Stimulated activated CD8-positive, alpha-beta memory T cell treated with anti-CD3 and anti-CD28 coated beads, Interleukin-4, amount 100 ng/mL, for 1 hour (primary cell): ENCODE measurements at places on chromosomes 6 and 20.

DNA sequence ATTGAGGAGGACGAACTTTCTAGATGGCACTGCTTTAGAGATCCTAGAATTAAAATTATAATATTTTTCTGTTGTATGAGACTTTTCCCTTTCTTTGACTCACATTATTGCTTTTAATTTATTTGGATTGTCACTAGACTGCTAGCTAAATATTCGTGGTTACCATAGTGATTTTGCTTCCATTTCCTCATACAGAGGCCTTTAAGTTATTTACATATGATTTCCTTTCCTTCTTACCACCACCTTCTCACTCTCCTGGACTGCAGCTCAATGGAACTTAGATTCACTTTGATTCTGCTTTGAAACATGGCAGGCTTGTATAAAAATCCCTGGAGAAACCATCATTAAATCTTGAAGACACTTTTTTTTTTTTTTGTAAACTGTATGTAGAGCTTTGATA lies 222.9 kb downstream of the LAMA2 start:
- DNase-seq: no peak

DNA sequence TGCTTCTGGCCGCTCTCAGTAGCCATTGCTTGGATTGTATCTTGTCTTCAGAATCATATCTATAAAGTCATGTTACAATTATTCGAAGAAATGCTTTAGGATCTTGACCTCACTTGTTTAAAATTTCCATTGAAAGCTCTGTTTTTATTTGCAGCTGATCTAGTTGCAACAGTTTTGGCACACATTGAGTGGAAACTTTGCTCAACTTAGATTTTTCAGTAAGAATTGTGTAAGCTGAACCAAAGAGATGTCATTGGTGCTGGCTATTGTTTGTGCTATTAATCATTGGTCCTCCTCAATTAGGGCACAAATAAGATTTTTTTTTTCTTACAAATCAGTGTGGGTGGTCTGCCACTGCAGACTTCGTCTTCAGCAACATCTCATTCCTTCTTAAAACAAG lies 649.2 kb downstream of the MMUT start:
- no peak for DNase-seq

DNA sequence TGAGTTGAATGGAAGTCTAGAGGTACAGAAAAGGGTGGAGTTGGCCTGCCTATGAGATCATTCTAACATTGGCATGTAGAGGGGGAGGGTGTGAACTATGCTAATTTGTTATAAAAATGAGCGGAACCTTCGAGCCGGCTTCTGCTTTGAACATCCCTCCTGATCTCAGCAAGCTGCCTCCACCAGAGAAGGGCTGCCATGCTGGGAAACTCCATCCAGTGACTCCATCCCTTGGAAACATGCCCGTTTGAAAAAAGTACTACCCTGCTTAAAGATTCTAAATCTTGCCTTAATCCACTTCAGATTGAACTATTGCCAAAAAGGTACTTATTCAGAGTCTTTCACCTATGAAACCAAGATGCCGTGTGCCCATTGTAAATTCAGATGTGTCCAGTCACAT lies 43.6 kb upstream of the TMEM170B start:
- no peak for DNase-seq

GRCh38 chr20:17617868-17618672 lies 48.2 kb downstream of the DSTN start:
- no peak for DNase-seq

GRCh38 chr6:29791162-29791561 lies 36.5 kb upstream of the HLA-G start:
- DNase-seq: no peak

DNA sequence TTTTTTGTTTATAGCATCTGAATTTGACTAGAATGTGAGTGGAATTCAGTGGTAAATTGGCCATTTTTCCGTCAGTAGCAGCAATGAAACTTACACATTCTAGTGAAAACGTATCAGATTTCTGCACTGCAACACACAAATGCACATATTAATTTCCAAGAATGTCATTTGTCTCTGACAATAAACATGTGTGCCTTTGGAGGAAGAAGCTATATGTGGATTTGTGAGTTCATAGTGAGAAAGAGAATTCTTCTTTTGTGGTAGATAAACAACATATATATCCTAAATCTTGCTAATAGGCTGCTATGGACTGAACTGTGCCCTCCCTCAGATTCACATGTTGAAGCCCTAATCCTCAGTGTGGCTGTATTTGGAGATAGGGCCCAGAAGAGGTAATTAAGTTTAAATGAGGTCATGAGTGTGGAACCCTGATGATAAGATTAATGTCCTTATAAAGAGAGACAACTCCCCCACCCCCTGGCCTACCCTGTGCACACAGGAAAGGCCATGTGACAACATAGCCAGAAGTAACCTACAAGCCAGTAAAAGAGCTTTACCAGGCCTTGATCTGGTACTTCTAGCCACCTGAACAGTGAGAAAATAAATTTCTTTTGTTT lies 200.2 kb upstream of the EYA4 start:
- no peak for DNase-seq

DNA sequence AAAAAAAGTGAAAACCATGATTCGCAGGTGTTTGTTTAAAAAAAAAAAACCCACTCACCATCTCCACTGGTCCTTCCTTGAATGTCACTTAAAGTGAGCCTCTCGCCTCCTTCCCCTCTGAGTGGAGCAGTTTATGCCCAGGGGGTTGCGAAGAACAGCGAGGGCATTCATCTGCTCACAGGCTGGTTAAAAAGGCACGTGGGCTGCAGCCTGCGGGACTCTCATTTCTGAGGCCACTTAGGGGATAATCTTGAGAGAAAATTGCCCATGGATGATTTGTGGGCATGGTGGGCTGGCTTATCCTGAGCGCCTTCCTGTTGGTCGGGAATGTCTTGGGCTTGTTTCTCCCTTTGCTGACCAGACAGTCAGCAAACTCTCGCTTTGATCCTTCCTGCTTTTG lies 18.9 kb downstream of the BCAS4 start:
- DNase-seq: no peak

- DNase-seq: no peak
Measured at GRCh38 chr6:106446287-106446885, 85.9 kb downstream of the CRYBG1 start.

DNA sequence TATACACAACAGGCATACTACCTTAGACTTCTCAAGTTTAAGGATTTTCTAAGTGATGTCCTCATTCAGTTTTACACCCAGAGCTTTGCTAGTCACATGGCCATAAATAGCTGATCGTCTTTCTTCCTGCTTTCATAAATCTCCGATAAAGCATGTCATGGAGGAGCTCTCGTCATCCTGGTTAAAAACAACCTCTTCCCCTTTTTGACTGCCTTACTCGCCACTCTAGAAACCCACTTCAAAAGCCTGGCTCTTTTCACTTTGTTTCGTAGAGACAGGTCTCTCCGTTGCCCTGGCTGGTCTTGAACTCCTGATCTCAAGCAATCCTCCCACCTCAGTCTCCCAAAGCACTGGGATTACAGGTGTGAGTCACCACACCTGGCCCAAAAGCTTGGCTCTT lies 67.0 kb upstream of the SMIM29 start:
- no peak for DNase-seq

- DNase-seq: no peak
Measured at GRCh38 chr6:155062866-155063341, 67.8 kb downstream of the TIAM2 start.

GRCh38 chr20:4012589-4012988 lies 2.8 kb downstream of the RNF24 start:
- no peak for DNase-seq

DNA sequence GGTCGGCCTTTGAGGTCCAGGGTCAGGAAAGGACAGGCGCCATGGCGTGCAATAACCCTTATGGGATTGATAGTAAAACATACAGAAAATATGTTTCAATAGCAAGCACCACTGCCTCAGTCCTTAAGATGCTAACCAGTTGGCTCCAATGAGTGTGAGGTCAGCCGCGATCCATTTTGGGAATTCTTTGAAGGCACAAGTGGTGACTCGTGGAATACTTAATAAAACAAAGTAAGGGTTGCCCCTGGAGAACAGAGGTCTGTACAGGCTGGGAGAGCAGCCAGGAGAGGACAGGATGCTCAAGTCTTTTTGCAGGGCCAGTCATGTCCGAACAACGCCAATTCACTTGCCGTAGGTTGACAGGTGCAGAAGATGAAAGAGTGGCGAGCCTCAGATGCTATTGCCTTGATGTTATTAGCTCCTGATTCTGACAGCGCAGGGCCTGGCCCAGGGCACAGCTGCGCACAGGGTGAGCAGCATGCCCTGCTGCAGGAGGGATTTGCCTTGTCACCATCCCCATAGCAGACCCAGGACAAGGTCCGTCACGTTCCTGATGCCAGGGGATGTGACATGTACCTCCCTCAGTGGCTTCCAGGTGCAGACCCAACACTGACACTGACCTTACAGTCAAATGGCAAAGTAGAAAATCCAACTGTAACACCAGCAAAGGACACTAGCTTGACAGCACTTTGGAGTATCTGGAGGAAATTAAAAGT lies 21.8 kb downstream of the SYNDIG1 start:
- no peak for DNase-seq

DNA sequence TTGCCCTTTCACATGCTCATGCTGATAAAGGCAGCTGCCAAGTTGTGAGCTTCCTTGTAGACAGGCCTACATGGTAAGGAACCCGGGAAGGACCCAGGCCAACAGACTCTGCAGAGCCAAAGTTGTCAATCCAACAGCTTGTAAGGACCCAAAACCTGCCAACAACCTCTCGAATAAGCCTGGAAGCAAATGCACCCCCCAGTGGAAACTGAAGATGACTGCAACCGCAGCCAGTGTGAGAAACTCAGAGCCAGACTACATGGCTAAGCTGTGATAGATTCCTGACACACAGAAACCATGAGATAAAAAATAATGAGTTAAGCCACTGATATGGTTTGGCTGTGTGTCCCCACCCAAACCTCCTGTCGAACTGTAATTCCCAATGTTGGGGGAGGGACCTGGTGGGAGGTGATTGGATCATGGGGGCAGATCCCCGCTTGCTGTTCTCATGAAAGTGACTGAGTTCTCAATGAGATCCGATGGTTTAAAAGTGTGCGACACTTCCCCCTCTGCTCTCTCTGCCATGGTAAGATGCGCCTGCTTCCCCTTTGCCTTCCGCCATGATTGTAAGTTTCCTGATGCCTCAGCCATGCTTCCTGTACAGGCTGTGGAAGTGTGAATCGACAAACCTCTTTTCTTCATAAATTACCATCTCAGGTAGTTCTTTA lies 18.8 kb upstream of the CLPSL2 start:
- DNase-seq: no peak

DNA sequence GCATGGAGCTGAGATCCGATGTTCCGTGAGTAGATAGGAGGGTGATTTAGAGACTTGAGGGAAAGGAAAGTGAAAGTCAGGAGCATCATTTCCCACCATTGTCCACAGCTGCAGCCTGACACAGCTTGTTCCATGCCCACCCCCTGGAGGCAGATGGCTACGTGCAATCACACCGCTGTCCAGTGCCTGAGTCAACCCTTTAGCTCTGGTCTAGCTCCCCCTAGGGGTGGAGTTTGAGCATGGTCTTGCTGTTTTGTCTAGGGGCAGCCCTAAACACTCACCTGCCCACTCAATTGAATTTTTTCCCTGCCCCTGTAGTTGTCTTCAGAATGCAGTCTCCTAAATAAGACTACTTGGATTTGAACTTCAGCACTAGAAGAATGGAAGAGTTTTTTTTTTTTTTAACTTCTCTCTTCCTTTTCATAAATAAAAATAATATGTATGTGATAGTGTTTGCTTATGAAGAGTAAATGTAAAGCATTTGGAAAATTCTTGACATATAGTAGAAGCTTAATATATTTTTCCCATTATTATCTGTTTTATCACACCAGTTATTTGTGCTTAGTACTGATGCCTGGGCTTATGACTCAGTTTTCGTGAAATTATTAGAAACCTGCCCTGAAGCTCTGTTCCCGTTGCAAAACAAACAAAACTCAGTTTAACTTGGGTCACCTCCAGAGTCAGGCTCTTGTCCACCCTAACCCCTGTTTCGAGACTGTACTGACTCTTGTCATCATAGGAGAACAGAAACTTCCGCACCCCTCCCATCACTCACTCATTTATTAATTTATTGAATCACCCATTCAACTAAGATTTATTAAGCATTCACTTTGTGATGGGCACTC lies 814.8 kb downstream of the MAFB start:
- DNase-seq: no peak

- no peak for DNase-seq
Measured at GRCh38 chr6:13395272-13396237, 67.2 kb upstream of the TBC1D7 start.

DNA sequence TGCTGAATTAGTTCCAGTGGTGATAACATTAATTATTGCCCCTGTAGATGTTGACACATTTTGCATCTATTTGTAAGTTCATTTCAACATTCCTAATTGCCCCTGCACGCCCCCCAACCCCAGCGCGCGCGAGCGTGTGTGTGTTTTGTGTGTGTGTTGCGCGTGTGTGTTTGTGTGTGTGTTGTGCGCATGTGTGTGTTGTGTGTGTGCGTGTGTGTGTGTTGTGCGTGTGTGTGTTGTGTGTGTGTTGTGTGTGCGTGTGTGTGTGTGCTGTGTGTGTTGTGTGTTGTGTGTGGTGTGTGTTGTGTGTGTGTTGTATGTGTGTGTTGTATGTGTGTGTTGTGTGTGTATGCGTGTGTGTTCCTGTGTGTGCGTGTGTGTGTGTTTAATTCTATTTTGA lies 245.7 kb upstream of the GMDS start:
- DNase-seq: no peak

GRCh38 chr6:7938562-7939183 lies 28.1 kb upstream of the TXNDC5 start:
- no peak for DNase-seq

GRCh38 chr20:62227977-62228958 lies 8.2 kb upstream of the HRH3 start:
- no peak for DNase-seq

DNA sequence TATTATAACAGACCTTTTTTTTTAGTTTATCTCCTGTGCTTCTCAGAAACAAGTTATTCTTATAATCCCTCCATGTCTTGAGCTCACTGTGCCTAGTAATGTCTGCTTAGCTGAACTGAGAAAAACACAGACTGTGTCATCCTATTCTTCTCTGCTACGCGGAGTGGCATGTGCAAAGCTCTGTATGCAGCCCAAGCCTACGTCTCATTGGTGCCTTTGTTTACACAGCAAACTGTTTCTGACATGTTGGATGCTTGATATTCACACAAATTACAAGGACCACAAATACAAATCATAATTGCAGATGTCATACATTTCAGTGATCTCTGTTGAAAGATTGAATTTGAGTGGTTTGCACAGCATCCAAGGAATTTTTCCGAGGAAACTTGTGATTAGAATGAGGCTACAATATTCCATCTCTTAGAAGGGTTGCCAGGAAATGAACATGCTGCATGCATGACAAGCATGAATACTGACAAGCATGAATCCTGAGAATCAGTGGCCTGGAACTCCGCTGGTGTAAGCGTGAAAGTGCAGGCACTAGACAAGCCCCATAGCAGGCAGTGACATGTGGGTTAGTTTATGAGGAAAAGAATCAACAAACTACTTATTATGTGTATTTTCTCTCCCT lies 128.4 kb upstream of the SGK1 start:
- DNase-seq: no peak

DNA sequence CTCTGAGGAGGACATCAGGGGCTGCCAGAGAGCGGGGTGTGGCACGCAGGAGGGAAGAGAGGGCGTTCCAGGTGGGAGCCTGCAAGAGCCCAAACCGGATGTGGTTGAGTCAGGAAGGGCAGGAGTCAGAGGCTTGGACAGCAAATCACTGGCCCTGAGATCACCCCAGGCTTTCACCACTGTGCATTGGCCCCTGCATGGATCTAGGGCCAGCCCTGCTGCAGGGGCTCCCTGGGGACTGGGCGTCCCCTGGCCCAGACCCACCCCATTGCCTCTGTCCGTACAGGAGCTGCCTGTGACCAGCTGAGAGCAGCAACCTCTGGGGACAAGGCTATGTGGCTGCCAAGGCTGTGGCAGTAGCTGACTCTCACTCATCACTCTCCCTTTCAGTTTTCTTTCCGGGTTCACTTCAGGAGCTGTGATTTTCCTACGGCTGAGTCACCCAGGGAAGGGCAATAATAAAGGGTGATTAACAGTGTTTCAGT lies 33.9 kb downstream of the KCNK17 start:
- no peak for DNase-seq
